ENCODE measurements at places on chromosomes 2 and 18.
A peak's percentile ranks its signal among the peaks of the same experiment; 100 is the strongest.

- no peak for DNase-seq
These were observed 22.5 kb upstream of the RAB31 start for GRCh38 chr18:9685615-9685890.

DNA sequence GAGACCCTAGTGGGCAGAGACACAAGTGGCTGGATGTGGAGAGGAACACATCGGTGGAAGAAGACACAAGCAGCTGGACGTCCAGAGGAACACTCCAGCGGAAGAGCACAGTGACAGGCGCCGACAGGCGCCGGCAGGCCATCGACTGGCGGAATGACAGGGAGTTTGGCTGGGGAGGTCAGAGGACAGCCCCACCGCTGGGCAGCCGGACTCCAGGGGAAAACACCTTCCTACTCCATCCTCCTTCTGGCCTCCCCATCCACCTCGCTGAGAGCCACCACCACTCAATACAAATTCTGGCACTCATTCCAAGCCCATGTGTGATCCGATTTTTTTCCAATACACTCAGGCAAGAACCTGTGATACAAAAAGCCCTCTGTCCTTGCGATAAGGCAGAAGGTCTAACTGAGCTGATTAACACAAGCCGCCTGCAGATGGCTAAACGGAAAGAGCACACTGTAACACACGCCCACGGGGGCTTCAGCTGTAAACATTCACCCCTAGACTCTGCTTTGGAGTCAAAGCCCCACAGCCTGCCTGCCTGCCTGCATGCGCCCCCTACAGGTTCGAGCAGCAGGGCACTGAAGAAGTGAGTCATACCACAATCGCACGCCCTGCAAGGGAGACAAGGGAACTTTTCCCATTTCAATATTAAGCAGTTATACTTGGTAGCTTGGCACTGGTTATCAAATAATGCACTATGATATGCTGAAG lies 50.2 kb upstream of the LRP1B start:
- peak; percentile 86 for DNase-seq

DNA sequence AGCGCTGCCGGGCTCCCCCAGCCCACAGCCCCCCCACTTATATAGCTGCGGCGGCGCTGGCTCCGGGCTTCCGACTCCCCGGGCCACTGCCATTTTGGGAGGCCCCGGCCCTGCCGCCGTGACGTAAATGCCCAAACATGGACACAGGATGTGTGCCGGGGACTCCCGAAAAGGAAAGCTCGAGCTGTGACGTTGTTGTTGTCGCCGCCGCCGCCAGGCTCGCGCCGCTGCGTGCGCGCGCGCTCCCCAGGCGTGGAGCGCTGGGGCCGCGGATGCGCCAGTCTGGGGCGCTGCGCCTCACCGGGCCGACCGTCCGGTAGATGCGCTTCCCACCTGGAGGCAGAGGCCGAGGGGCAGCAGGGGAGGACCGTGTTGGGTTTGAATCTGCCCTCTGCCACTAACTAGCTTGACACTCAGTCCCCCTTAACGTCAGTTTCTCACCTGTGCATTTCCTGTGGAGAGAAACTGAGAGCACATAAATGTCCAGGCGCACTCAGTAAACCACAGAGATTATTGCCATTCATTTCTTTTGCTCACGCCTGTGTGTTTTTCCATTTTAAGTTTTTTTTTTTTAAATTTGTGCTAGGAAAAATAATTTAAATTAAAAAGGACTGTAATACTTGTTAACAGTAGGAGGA lies at the start of gene EGR4:
EGR4 (minus strand) TSS at position 15 of the 638 bp plus-strand sequence. CDS start 231 bp downstream, outside the sequence.
- peak; percentile 88 for DNase-seq

DNA sequence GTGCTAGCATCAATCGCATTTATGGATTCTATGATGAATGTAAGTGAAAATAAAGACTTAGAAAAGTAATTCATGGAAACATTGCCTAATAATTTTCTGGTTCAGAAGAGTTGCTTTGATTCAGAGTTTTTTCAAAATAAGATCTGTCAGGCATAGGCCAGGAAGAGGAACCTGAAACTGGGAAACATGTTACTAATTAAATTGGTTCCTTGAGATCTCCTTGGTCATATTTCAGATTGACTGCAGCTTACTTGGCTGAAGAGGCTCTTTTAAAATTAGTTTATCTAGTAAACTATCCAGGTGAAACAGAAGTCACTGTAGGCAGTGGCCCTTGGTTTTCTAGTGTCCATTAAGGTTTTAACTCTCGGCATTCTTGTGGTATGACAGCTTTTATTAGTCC lies 27.4 kb downstream of the PPP1CB start:
- no peak for DNase-seq

GRCh38 chr2:84459944-84460429 lies 907 bp upstream of the SUCLG1 start:
- no peak for DNase-seq

GRCh38 chr2:217943446-217944321 lies 59.1 kb downstream of the TNS1 start:
- DNase-seq, result peak; percentile 81

- peak; percentile 80 for DNase-seq
These were observed at the start of gene FIGN for GRCh38 chr2:163735685-163736432. FIGN (minus strand) TSS chr2:163736008; CDS start chr2:163734927, 1,081 bp downstream.

- DNase-seq, result peak; percentile 27
These were observed 93.7 kb upstream of the RAB6C start for GRCh38 chr2:129885735-129886134.

DNA sequence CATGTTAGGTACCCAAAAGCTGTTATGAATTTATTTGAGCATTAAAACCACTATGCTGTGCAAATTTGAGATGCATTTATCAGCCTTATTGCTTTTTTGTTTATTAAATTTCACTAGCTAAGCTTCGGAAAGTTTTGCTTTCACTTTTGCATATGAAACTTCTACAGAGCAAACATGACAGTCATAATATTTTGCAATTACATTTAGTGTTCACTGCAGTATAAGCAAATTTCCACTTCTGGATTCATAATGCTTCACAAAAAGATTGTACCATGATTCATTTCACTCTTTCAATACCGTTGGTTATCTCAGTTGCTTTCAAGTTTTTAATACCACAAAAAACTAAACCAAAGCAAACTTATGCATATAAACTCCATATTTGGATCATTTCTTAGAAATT lies 228.7 kb upstream of the SLC8A1 start:
- DNase-seq, result no peak

- no peak for DNase-seq
These were observed 78.3 kb downstream of the MBP start for GRCh38 chr18:77054288-77054605.

- DNase-seq, result no peak
These were observed 1023.4 kb upstream of the LRRTM1 start for GRCh38 chr2:81327911-81328310.

GRCh38 chr2:65367524-65367923 lies 64.9 kb downstream of the SPRED2 start:
- DNase-seq, result no peak

DNA sequence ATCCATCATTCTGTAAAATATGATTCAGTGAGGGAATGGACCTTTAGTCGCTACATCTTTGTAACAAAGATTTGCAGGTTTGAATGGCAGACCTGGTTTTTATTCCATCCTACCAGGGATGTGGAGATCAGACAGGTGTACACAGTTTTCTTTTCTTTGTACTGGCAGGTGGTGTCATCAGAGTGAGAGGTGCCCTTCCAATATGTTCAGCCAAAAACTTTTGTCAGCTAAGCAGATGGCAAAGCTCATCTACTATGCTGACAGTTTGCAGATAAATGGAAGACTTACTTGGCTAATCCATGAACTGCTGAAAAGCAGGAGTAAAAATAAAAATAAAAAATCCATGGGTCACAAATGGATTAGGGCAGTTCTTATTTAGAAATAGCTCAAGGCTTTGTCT lies 185.5 kb upstream of the DOK6 start:
- DNase-seq, result no peak

DNA sequence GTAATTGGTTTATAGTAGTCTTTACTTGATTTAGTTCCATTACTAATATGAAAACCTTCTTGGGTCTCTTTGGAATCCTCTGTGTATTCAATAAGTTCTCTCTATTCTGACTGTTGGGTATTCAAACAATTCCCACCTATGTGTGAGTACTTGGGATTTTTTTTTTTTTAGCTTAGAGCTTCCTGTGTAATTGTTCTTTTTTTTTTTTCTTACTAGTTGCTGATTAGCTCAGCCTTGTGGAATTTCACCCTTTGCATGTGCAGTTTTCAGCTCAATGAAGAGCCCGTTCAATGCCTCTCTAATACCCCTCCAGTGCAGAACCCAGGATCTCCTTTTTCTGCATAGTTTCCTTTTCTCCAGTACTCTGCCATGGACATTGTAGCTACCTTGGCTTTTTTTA lies 339.1 kb upstream of the GALNT5 start:
- DNase-seq, result no peak

DNA sequence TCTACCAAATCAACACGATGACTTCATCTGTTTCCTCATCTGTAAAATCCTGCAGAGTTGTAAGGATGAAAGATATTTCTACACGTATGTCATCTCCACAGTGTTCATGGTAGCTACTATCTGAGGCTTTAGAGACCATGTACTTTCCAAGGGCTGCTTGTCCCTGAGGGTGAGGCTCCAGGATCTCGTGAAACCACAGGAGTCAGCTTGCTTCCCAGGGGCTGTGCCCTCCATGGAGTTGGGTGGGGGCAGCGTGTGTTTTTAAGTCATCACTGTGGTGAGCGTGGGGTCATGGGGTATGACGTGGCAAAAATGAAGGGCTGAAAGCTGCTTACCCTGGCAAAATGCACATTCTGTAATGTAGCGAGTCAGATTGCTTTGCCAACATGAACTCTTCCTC lies 81.6 kb downstream of the ASAP2 start:
- no peak for DNase-seq

DNA sequence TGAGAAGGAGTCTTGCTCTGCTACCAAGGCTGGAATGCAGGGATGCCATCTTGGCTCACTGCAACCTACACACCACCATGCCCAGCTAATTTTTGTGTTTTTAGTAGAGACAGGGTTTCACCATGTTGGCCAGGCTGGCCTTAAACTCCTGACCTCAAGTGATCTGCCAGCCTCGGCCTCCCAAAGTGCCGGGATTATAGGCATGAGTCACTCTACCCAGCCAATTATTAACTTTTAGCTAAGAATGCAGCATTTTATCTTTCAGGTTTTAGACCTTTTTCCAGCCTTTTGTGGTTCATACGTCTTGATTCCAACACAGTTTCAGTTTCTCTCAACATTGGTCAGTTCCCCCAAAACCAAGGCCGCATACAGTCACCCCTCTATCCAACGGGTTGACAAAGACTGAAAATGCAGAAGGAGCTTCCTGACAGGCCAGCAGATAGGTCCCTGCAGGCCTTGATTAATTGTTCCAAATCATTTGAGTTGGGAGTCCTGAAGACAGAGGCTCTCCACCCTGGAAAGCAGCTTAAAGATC lies 262.2 kb upstream of the KLHL29 start:
- no peak for DNase-seq

GRCh38 chr2:88450186-88450585 lies 2.3 kb downstream of the FOXI3 start:
- DNase-seq, result no peak

- DNase-seq, result no peak
These were observed 3.0 kb upstream of the IL1B start for GRCh38 chr2:112839407-112840067.

- DNase-seq, result no peak
These were observed 270.5 kb downstream of the ACTR3 start for GRCh38 chr2:114160263-114160981.

DNA sequence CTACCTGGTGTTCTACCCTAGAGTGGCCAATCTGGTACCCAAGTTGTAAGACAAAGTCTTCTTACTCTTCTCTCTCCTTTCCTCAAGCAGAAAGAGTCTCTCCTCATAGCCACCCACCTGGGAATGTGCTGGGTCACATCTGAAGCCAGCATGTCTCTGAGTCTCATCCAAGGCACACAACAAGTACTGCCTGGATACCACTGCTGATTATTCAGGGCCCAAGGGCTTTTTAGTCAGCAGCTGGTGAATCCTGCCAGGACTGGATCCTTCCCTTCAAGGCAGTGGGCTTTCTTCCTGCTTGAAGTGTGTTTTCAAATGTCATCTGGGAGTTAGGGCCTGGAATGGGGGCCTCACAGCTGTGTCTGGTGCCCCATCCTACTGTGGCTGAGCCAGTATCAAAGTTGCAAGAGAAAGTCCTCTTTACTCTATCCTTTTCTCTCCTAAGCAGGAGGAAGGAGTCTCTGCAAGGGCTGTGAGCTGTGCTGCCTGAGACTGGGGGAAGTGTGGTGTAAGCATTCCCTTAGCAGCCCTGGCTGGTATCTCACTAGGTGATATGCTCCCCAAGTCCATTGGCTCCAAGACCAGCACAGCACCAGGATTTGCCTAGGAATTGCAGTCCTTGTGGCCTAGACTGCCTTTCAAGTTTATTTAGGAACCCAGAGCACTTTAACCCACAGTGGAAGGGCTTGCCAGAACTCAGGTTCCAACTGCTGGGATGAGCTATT lies 27.2 kb downstream of the OXER1 start:
- no peak for DNase-seq

DNA sequence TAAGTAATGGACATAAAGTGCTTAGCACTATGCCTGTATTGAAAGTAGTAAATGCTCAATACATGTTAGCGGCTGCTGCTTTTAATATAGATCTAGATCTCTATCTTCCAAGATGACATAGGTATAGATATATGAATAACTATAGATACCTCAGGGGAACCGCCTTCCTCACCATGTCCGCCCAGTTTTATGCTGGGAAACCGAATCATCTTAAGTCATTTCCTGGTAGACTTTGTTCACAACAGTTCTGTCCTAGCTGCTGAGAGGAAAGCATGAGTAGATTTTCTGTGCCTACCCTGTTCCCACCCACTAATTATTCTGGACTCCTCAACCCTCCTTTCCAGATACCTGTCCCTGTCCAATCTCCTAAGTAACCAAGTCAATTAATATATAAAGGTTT lies 21.6 kb upstream of the ITM2C start:
- no peak for DNase-seq

GRCh38 chr2:177123048-177123447 lies 89.5 kb upstream of the HNRNPA3 start:
- DNase-seq, result no peak

- no peak for DNase-seq
These were observed 60.7 kb upstream of the CAVIN2 start for GRCh38 chr2:191907545-191907944.

DNA sequence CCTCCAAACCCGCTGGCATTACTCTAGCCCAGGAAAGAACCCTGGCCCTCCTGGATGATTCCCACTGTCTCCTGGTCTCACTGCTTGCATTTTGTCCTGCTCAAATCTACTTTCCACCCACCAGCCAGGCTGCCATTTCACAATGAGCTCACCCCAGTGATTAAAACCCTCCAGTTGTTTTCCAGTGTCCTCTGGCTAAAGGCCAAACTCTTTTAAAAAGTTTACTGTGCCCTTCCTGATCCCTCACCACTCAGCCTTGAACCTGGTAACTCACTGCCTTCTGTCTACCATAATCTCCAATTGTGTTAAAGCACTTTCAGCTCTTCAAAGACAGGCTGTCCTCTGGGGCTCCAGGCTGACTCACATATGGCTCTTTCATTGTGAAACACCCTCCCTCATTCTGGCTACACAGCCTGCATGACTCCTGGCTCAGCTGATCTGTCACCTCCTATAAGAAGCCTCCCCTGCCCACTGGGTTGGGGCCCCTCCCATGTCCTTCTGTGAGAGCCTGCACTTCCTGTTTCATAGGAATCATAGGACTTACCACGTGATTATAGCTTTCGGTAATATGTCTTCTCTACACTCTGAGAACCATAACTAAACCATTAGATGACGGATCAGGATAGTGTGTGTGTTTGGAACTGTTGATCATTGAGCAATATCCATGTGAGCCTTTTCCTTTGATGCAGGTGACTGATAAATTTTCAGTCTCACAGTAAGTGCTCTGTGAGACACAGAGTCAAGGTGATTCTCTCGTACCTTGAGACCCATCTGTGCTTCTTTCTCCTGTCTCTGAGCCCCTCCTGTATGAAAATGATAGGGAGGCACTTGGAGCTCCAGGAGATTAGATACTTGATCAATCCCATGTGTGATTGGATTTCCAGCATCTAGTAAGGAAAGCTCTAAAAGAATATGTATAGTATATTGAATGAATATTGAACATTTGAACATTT lies 590.8 kb upstream of the ID2 start:
- DNase-seq, result no peak
